ENCODE measurements at places on chromosomes 12 and 14.

GRCh38 chr14:100158566-100159093 is 815 bp downstream of the DEGS2 start:
- no peak for DNase-seq

DNA sequence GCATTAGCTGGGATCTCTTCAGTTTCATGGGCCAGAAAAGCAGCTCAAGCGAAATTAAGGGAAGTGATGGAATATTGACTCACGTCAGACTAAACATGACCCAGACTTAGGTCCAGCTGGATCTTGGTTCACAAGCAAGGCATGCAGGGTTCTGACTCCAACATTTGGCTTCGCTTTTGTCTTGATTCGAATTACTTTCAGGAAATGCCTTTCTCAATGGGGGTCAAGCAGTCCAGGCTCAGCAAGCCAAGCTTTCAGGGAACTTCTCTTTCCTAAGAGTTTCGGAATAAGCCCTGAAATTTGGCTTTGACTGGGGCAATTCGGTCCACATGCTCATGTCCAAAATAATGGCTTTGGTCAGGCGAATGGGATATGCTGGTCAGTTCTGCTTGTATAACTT is 678.7 kb upstream of the TMEM132C start:
- DNase-seq: no peak

DNA sequence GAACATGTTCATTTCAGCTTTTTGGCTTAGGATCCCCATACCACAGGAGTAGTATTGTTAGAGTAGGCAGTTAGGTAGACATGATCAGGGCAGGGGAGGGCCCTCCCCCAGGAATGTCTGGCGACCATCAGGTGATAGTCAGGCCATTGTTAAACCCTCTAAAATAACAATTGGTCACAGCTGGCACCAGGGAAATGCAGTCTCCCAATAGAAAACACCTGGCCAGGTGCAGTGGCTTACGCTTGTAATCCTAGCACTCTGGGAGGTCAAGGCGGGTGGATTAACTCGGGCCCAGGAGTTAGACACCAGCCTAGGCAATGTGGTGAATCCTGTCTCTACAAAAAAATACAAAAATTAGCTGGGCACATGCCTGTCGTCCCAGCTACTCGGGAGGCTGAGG is 187.1 kb downstream of the MON2 start:
- no peak for DNase-seq

DNA sequence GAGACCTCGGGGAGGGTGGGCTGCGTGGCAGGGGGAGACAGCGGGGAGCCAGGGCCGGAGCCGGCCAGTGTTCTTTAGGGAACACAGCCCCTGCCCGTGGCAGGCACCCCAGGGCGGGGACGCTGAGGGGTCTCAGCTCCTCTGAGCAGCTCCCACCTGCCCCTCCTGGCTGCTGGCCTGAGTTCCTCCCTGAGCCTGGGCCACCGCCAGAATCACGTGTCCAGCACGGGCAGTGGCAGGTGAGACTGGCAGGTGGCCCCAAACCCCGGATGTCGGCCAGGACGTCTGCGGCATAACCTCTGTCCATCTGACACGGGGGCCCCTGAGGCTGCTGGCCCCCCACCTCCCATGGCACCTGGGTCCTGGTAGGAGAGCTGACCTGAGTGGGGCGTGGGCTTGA is 25.1 kb downstream of the NOC4L start:
- no peak for DNase-seq

- no peak for DNase-seq
Measured at GRCh38 chr12:130988261-130988660, 34.6 kb downstream of the ADGRD1 start.

DNA sequence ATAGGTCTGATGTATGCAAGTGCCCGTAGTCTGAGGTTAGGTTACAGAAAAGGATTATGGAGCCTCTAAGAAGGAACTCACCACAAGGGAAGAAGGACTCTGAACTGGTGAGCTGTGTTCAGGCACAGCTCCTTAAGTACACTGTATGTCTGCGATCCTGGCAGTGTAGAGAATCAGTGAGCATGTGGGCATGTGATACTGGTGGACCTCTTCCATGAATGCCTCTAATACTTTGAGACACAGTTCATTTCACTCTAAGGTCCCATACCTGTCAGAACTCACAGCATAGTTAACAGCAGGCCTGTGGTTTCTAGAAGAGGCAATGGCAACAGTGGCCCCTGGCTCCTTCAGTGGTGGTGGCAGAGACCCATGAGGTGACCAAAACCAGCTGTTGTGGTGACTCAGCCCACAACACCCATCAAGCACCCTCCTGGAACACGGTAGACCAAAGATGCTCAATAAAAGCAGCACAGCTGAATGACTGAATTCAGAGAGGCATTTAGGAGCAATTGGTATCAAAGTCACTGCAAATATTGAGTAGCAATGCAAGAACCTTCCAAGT is 6.9 kb upstream of the OR6J1 start:
- peak; percentile 53 for DNase-seq

DNA sequence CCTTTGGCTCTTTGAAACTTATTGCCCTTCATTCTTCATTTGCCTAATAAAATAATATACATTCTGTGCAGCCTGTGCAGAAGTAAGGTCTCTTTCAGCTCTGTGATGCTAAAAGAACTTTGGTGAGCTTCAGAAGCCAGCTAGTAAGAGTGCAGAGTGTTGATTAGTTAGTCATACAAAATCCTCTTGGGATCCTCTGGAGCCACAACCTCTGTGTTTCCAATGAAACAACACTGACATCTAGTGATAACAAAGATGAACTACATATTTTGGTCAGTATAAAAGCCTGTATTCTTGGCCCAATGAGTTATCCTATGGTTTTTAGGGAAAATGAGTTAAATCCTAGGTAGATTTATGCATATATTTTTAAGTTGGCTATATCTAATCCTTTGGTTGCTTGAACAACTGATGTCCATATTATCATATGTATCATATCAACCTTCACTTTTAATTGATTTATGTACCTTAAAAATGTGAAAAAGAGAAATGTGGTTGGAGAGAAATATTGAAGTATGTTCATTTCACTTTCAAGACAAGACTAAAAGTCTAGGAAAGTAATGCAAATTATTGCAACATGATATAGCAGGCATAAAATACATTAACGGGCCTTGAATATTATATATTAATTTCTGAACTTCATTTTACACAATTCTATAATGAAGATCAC is 158.4 kb downstream of the KLHL28 start:
- no peak for DNase-seq

DNA sequence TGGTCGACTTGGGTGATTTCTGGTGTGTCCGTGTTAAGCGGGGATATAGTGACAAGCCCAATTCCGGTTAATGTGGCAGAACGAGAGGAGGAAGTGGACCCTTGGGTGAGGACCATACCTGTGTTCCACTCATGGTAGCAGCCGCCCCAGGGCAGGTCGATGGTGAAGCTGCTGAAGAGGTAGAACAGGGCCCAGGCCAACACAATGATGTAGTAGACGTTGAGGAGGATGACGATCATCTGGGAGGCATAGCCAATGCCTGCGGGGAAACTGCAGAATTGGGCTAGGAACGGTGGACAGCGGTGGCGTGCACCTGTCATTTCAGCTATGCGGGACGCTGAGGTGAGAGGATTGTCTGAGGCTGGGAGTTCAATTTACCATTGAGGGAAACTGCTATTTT is 20.1 kb downstream of the SLC6A13 start:
- DNase-seq: no peak

DNA sequence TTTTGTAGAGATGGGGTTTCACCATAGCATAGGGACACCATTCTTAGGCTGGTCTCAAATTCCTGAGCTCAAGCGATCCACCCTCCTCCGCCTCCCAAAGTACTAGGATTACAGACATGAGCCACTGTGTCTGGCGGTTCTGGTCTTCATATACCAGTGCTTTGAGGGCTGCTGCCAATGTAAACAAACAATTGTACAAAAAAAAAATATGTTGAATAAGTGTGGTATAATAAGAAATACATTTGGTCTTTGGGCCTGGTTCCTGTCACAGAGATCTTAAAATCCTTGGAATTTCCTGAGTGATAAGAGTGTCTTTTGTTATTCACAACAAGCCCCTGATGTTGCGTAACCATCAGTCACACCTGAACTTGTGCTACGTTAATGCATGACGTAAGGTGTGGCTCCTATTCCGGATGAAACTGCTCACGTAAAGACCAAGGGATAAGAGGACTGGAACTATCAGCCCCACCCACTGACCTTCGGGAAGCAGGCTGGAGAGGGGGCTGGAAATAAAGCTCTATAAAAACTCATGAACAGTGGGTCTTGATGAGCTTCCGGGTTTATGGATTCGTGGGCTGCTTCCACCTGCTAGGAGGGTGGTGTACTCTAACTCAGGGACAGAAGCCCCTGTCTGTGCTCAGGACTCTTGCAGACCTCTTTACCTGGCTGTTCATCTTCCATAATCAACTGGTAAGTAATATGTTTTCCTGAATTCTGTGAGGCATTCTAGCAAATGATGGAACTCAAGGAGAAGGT is 16.5 kb upstream of the RIMKLB start:
- DNase-seq: peak; percentile 36

DNA sequence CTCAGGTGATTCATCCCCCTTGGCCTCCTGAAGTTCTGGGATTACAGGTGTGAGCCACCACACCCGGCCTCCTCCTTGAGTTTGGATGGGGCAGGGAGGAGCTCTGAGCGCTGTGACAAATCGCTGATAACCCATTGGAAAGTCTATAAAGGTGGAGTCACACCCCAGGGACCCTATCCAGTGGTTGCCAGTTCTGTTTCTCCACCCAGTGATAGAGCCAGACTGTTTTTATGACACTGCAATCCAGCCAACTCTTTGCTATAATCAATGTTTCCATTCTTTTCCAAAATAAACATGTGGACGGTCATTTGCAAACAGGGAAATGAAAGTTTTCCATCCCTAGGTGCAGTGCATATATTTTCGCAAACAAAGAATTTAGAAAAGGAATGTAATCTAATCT is 142.0 kb upstream of the PELI2 start:
- DNase-seq: no peak

GRCh38 chr14:88706425-88706824 is 86.3 kb downstream of the EML5 start:
- DNase-seq: no peak

GRCh38 chr14:98444077-98444476 is 827.9 kb downstream of the BCL11B start:
- DNase-seq: no peak

- no peak for DNase-seq
Measured at GRCh38 chr12:2488131-2488530, 306.6 kb upstream of the FKBP4 start.

GRCh38 chr12:47100160-47100559 is 20.4 kb upstream of the AMIGO2 start:
- no peak for DNase-seq

- DNase-seq: no peak
Measured at GRCh38 chr14:78491048-78491447, 320.9 kb downstream of the NRXN3 start.

- peak; percentile 32 for DNase-seq
Measured at GRCh38 chr14:104132981-104133380, 5.4 kb upstream of the KIF26A start.

DNA sequence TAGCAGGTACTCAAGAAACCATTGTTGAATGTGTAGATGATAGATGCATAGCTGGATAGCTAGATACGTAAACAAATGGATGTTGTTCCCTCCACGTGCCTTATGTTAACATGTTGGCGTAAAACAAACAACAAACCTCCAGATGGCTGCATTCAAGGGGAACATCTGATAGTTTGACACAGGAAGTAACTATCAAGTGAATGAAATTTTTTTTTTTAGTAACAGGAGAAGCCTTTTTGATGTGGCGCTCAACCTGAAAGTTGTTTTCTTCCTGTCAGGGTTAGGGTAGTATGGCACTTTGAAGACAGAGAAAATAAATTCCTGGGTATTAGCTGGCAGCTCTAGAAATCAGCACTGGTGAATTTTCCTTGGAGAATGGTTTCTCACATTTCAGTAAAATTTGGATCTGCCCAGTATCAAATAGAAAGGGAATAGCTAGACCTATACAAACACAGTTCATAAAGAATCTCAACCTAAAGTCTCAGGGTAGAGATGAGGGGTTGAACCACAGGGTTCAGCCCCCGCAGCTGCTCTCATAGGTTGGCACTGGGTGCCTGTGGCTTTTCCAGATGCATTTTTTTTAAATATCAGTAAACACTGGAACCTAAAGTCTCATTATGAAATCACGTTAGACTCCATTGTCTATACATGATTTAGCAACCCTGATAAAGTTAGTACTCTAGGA is 18.8 kb upstream of the RAP1B start:
- DNase-seq: no peak

DNA sequence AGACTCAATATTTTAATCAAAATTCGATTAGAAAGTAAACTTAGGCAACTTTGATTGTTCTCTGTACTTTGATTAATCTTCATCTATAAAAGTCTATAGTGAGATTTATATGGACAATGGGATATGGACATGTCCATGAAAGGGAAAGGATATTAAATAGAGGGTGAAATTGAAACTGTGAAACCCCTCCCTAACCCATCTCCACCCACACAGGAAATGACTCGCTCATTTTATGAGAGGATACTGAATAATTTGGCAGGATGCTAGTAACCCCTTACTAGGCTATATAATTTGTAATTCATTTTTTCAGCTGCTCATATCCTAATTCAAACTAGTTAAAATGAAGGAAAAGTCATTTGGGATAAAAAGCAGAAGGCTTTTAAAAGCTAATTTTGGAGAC is 328.0 kb upstream of the ATP2B1 start:
- no peak for DNase-seq

DNA sequence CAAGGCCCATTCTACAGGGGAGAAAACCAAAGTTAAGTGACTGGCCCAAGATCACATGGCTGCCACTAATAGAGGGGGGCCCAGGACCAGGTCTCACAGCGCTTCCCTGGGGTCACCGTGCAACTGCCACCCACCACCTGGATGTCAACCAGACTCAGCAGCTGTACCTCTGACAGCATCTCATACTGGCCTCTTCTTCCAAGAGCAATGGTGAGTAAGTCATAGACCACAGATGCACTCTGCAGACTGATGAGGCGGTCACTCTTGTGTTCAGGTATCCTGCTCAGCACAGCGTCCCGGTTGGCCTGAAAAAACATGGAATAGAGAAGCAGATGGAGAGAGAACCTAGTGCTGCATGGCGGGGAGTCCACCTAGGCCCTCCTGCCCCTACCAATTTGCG is 139.9 kb downstream of the TTC7B start:
- DNase-seq: no peak

GRCh38 chr12:49609059-49609874 is 3.8 kb upstream of the FAM186B start:
- DNase-seq: no peak

- peak; percentile 42 for DNase-seq
Measured at GRCh38 chr12:90987101-90987500, 17.7 kb downstream of the EPYC start.

- DNase-seq: no peak
Measured at GRCh38 chr12:100372853-100373640, 16.2 kb downstream of the SLC17A8 start.

GRCh38 chr14:35223927-35224326 is 68.3 kb upstream of the PSMA6 start:
- no peak for DNase-seq

GRCh38 chr14:76371066-76371465 is 4.9 kb upstream of the ESRRB start:
- no peak for DNase-seq

DNA sequence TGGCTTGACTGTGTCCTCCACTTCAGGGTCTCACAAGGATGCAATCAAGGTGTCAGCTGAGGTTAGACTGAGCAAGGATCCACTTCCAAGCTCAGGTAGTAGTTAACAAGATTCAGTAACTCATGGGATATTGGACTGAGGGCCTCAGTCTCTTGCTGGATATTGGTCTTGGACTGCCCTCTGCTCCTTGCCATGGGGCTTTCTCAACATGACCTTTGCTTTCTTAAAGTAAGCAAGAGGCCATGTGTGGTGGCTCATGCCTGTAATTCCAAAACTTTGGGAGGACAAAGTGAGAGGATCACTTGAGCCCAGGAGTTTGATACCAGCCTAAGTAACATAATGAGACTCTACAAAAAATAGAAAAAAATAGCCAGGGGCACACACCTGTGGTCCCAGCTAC is 231.3 kb upstream of the AMIGO2 start:
- no peak for DNase-seq

Measured in Caco-2 (cell line).